ENCODE measurements at places on chromosomes 4 and X.

DNA sequence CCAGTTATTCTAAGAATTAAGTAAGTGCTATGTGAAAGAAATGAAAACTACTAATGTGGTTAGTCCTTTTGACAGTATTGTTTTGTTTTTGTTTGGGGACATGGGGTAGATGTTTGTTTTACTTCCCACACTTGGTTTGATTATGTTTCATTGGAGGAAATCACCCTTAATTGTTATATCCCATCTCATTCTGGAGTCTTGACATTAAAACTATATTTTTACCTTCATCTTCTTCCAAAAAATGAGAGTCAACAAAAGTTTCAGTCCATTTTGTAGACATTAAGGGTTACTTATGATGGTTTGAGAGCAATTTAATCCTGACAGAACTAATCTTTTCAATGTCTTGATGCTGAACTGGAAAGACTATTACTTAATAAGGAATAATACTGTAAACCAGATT lies 108.7 kb downstream of the GPC3 start:
- no peak for DNase-seq

- no peak for DNase-seq
These were observed 103.4 kb downstream of the EFHC2 start for GRCh38 chrX:44240036-44240435.

GRCh38 chrX:39309721-39310152 lies 508.5 kb downstream of the MID1IP1 start:
- no peak for DNase-seq

GRCh38 chr4:13703096-13703495 lies 75.6 kb upstream of the BOD1L1 start:
- DNase-seq = no peak
